Suprapubic skin (tissue), 4 donors: ENCODE measurements at places on chromosomes 1 and 21. TPM values are rescaled to one million over a fixed set of nuclear protein-coding genes. Genes with fewer than 3 reads are reported as not detected.

GRCh38 chr1:189859385-189859977, 618.2 kb downstream of the BRINP3 start:
- no peak for DNase-seq
- H3K27ac ChIP-seq, result no peak overlapping the region
- no peaks in the 10 kb centered on the region for H3K27me3 ChIP-seq
- H3K4me1 ChIP-seq, result no peaks in the 10 kb centered on the region
- no peaks in the 10 kb centered on the region for H3K36me3 ChIP-seq
- H3K4me3 ChIP-seq, result no peak overlapping the region

Gene TRIM46
- 0.34 TPM for total RNA-seq

GRCh38 chr1:234990874-234991801, 137.5 kb downstream of the TOMM20 start:
- no peak overlapping the region for H3K4me3 ChIP-seq
- H3K36me3 ChIP-seq, result no peaks in the 10 kb centered on the region
- H3K27ac ChIP-seq, result no peak overlapping the region
- H3K4me1 ChIP-seq, result peaks cover 29% of the 10 kb centered on the region
- no peaks in the 10 kb centered on the region for H3K27me3 ChIP-seq

DNA sequence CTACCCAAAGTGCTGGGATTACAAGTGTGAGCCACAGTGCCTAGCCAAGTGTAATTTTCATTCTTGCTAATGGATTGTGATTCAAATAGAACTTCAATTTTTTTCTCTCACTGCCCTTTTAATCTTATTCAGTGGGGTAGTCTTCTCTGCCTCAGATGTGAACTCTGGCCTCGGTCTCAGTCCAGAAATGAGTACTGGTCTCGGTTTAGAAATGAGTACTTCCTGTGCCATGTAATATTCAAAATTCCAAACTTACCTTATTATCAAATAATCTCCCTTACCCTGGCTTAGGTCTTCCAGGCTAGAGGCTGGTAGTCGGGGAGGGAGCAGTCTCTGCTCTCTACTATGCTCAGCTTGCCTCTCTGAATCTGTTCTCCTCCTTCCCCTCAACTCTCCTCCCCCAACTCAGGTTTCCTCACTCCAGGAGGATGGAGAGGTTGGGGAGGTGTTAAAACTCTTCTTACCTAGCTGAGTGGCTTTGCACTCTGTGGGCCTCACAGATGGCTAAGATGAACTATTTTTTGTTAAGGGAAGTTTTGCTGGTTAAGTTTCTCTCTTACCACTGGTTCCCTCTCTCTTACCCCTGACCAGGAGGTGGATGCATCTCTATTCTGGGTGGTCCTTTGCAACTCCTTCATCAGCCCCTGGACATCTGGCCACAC, 4.8 kb upstream of the SLAMF9 start:
- H3K4me1 ChIP-seq, result peaks cover 39% of the 10 kb centered on the region
- no peak for DNase-seq
- peak overlapping the region; percentile 43 for H3K27ac ChIP-seq
- H3K4me3 ChIP-seq, result no peak overlapping the region

- no peaks in the 10 kb centered on the region for H3K27me3 ChIP-seq
- H3K4me1 ChIP-seq, result peaks cover 3% of the 10 kb centered on the region
- no peak overlapping the region for H3K4me3 ChIP-seq
- DNase-seq, result no peak
- H3K27ac ChIP-seq, result no peak overlapping the region
- no peaks in the 10 kb centered on the region for H3K36me3 ChIP-seq
Observed at GRCh38 chr1:111786669-111787207, 31.0 kb downstream of the DDX20 start.

DNA sequence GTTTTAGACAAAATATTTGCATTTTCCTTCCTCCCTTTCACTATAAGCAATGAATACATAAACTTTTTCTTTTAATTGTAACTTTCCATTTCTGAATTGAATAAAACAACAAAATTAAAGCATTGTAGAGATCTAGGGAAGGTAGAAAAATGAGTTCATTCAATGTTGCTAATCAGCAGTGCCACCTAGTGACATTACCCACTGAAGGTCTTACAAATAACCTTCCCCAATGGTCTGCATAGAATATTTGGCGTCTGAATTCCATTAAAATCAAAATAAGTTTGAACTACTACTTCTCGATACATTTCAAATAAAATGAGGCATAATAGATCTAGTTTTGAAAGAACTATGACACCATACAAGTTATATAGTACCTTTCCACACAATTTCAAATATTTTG, 19.6 kb downstream of the FH start:
- H3K27ac ChIP-seq, result no peak overlapping the region
- H3K36me3 ChIP-seq, result peaks cover 77% of the 10 kb centered on the region

Gene ENO1
- 406 TPM for total RNA-seq

DNA sequence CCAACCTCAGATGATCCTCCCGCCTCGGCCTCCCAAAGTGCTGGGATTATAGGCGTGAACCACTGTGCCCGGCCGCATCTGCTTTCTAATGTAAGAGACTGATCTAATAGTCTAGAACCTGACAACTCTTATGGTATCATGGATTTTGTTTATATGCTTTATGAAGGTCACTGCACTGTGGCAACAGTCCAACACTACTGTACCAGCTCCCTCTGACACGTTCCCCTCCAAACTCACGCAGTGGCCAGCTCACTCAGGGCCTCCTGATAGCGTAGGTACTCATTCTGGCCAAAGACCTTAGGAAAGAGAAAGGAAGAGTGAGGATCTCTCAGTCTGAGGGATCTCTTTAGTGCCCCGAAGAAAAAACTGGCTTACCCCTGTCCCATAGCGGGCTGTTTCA, 6.0 kb upstream of the CFAP141 start:
- DNase-seq, result no peak
- H3K4me3 ChIP-seq, result no peak overlapping the region
- H3K27ac ChIP-seq, result no peak overlapping the region
- H3K27me3 ChIP-seq, result no peaks in the 10 kb centered on the region
- H3K36me3 ChIP-seq, result peaks cover 80% of the 10 kb centered on the region

DNA sequence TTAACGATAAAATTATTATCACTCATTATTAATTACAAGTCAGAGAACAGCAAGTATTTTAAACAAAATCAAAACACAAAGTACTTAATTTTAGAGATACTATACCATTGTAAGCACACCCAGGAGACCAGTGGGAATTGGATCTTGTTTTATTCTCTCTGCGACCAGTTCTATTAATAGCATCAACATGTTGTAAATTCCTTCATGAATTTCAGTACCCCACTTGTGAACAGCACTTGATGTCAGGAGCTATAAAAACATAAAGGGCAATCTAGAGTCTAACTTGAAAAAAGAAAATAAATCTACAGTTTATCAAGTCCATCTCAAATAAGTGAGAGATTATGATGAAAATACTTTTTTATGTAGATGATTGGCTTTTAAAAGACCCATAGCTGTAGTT, 42.9 kb downstream of the USP24 start:
- no peaks in the 10 kb centered on the region for H3K27me3 ChIP-seq
- peaks cover 40% of the 10 kb centered on the region for H3K36me3 ChIP-seq
- DNase-seq, result no peak
- no peak overlapping the region for H3K4me3 ChIP-seq

DNA sequence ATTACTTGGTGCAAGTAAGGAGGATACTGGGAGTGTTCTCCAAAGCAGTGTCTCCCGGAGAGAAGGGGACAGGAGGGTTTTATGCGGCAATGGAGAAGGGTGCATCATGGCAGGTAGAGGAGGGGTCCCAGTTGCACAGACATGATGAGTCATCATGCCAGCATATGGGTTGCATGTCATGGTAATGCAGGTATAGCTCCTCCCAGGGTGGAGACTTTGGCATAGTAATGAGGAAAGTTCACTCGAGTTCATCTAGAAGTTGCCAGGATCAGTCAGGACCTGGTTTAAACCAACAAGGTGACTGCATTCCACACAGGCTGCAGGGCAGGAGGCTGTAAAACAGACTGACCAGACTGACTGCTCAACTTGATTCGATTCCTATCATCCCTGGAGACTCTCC, 355.7 kb upstream of the DUSP10 start:
- H3K4me3 ChIP-seq, result no peak overlapping the region
- H3K36me3 ChIP-seq, result no peaks in the 10 kb centered on the region
- DNase-seq, result no peak
- H3K27ac ChIP-seq, result no peak overlapping the region

DNA sequence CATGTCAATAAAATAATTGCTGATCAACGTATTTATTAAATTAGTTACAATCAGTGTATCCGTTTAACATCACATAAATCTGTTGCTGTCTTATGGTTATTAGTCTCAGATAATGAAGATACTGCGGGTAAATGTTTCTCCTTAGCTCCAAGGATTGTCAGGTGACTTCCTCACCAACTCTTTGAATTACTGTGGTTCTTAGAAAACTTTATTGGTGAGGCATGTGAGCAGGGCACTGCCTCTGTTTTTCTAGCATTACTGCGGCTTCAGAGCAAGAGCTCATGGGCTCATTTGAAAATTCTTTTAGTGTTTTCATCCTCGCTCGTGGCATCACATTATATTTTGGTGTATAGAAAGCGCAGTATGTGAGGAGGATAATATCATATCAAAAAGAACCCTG, 555.9 kb downstream of the LMO4 start:
- no peaks in the 10 kb centered on the region for H3K36me3 ChIP-seq
- H3K27ac ChIP-seq, result no peak overlapping the region
- H3K4me3 ChIP-seq, result no peak overlapping the region

- no peak overlapping the region for H3K4me3 ChIP-seq
- H3K36me3 ChIP-seq, result no peaks in the 10 kb centered on the region
- H3K4me1 ChIP-seq, result peaks cover 56% of the 10 kb centered on the region
- no peaks in the 10 kb centered on the region for H3K27me3 ChIP-seq
Observed at GRCh38 chr1:41666981-41667631, 182.6 kb upstream of the EDN2 start.

Gene LDLRAD1
- not detected for total RNA-seq

- peaks cover 34% of the 10 kb centered on the region for H3K4me1 ChIP-seq
- H3K4me3 ChIP-seq, result peak overlapping the region; percentile 85
- H3K27ac ChIP-seq, result peak overlapping the region; percentile 81
- no peaks in the 10 kb centered on the region for H3K36me3 ChIP-seq
Observed at GRCh38 chr1:226408285-226409184, 642 bp upstream of the PARP1 start.

DNA sequence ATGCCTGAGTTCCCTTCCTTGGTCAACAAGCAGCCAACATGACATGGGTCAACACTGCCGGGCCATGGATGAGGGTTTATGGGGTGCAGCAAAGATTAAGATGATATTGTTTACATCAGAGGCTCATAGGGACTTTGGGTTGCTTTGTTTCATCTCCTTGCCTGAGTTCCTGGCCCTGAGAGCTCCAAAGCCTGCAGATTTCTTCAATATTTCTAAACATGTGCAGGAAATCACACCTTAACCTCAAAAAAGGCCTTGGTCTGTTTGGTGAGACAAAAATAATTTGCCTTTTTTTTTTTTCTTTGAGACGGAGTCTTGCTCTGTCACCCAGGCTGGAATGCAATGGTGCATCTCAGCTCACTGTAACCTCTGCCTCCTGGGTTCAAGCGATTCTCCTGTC, 876 bp downstream of the SLAMF8 start:
- no peaks in the 10 kb centered on the region for H3K36me3 ChIP-seq
- H3K27me3 ChIP-seq, result peaks cover 5% of the 10 kb centered on the region
- H3K4me1 ChIP-seq, result peaks cover 23% of the 10 kb centered on the region
- no peak for DNase-seq
- H3K27ac ChIP-seq, result no peak overlapping the region

GRCh38 chr1:175499595-175500382, 243.6 kb downstream of the TNR start:
- H3K4me1 ChIP-seq, result no peaks in the 10 kb centered on the region
- no peak overlapping the region for H3K27ac ChIP-seq
- H3K36me3 ChIP-seq, result no peaks in the 10 kb centered on the region
- no peak for DNase-seq

- DNase-seq, result peak; percentile 40
- peaks cover 7% of the 10 kb centered on the region for H3K4me1 ChIP-seq
- H3K4me3 ChIP-seq, result no peak overlapping the region
- no peaks in the 10 kb centered on the region for H3K36me3 ChIP-seq
Observed at GRCh38 chr1:30413606-30414005, 309.8 kb downstream of the MATN1 start.

DNA sequence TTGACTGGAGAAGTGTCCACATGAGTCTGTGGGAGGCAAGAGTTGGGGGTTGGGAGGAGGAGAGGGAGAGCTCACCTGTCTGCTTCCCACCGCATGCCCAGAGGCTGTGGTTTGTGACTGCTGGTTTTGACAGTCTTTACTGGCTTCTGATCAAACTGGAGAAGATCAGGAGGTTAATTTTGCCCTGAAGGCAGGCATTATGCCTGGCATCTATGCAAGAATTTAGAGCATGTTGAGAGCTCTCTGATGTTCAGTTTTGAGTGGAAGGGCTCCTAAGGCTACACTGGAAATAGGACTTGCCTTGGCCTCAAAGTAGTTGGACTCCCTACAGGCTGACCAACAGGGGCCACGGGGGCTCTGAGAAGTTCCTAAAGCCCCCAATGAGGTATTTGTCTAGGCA, 101.6 kb downstream of the TLR5 start:
- peaks cover 19% of the 10 kb centered on the region for H3K27me3 ChIP-seq
- H3K36me3 ChIP-seq, result no peaks in the 10 kb centered on the region
- H3K4me3 ChIP-seq, result no peak overlapping the region
- H3K27ac ChIP-seq, result no peak overlapping the region

DNA sequence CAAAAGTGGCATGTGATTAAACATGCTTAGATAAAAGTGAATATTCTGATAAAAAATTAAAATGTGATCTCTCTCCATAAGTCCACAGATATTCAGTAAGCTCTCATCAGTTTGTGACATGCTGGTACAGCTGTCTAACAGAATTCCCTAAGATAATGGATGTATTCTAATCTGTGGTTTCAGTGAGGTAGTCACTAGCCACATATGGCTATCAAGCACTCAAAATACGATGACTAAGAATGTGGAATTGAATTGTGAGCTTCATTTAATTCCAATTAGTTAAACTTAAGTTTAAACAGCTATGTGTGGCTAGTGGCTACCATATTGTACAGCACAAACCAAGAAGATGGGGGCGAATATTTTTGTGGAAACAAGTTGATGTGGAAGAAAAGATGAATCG, 4.1 kb upstream of the REG4 start:
- DNase-seq, result no peak
- no peaks in the 10 kb centered on the region for H3K27me3 ChIP-seq
- H3K27ac ChIP-seq, result no peak overlapping the region
- H3K36me3 ChIP-seq, result no peaks in the 10 kb centered on the region
- H3K4me3 ChIP-seq, result no peak overlapping the region

Gene FMOD
- total RNA-seq, result 13.3 TPM

Gene IFI44L
- 1.5 TPM for total RNA-seq

GRCh38 chr1:59506952-59507351, 210.1 kb downstream of the FGGY start:
- no peaks in the 10 kb centered on the region for H3K27me3 ChIP-seq
- H3K4me1 ChIP-seq, result peaks cover 33% of the 10 kb centered on the region
- H3K36me3 ChIP-seq, result no peaks in the 10 kb centered on the region
- peak overlapping the region; percentile 7 for H3K27ac ChIP-seq

Gene LCE1C
- 1,471 TPM for total RNA-seq
